ENCODE measurements at places on chromosomes 4 and X.

GRCh38 chr4:39036172-39036571 lies 4.0 kb upstream of the TMEM156 start:
- DNase-seq, result no peak

GRCh38 chrX:141375011-141375760 lies 132.9 kb upstream of the SPANXC start:
- DNase-seq, result no peak

GRCh38 chr4:124589786-124590185 lies 122.7 kb downstream of the ANKRD50 start:
- no peak for DNase-seq

DNA sequence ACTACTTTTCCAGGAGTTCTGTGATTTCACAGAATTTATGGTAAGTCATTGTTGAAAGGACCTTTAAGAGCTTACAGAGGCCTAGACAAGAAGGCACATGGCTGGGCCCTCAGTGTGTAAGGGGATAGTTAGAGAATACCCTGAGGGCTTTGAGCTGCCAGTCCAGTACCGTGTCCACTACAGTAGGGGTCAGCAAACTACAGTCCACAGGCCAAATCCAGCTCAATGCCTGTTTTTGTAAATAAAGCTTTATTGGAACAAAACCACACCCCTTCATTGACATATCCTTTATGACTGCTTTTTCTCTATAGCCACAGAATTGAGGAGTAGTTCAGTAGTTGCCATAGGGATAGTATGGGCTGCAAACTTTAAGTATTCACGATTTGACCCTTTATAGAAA lies 176.2 kb downstream of the MID1 start:
- no peak for DNase-seq

DNA sequence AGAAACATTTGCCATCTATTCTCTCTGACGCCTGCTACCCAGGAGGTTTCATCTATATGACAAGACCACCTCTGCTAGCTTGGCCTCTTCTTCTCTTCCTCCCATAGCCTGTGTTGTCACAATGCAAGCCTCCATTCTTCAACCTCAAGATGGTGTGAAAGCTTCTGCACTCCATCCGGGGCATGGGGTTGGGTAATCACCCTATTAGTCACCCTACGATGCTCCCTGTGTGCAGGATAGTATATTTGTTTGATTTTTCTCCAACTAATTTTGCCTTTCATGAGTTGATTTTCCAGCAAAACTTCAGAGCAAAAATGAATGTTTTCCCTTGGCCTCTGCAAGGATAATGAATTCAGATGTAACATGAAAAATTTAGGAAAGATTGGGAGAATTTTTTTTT lies 128.0 kb upstream of the STS start:
- no peak for DNase-seq

- no peak for DNase-seq
Observed at GRCh38 chrX:19370061-19370460, 26.3 kb downstream of the PDHA1 start.

DNA sequence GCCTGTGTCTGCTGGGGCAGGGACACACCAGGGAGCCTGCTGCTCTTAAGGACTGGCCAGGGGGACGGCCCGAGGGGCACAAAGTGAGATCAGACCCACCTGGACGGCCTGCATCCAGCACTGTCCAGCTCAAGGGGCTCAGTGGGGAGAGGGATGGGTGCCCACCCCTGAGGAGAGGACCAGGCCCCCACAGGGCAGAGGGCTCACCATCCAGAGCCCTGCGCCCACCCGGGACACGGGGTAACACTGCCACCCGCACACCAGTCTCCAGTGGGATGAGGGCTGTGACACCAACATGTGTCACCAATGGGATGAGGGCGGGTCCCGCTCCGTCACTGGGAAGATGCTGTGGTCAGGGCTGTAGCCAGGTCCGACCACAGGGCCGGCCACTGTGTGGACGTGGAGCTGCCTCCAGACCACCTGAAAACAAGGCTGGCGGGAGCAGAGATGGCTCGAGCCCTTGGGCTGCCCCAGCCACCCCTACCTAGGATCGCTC lies 13.2 kb downstream of the DGKQ start:
- DNase-seq, result no peak

GRCh38 chr4:55158957-55159356 lies 33.6 kb upstream of the KDR start:
- DNase-seq, result no peak

DNA sequence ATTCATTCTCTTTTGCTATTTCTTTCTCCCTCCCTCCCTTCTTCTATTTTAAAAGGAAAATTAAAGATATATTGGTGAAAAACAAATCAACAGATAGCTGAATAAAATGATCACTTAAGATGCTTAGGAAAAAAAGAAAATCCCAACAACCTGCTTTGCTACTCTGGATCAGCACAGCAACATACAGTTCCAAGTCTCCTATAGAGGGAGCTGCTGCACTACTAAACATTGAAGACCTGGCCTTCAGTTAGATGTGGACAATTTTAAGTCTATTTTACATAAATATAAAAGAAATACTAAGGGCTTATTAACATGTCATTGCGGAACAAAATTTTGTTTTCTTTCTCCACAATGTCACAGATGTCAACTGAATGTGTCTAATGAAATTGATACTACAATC lies 226.4 kb downstream of the MAGEB5 start:
- no peak for DNase-seq

DNA sequence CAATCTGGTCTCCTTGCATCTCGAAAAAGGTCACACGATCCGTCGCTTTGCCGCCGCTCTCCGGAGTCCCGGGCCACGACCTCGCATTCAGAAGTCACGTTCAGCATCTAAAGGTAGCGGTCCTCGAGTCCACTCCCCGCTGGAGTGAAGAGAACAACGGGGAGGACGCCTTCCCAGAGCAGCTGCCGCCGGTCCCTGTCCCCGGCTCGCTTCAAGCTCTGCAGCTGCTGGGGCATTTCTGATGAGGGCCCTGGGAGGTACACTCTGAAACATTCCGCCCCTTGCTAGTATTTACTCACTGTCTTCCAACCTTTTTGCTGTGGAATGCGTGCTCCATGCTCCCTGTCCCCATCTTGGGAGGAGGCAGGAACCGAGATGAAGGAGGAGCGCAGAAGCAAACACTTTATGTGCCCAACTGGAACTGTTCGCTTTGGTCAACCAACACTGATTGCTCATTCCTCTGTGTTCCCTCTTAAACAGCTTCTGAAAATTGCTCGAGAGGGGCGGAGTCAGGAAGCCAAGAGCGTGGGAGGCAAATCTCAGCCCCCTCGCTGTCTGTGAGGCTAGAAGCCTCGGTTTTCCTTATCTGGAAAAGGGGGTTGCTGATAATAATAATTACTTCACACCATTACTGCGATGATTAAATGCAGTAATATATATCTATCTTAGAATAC lies 6.4 kb upstream of the VAMP7 start:
- no peak for DNase-seq

GRCh38 chrX:15146515-15146914 lies 123.4 kb downstream of the ASB9 start:
- DNase-seq, result no peak

GRCh38 chr4:28287831-28288233 lies 1427.2 kb downstream of the STIM2 start:
- DNase-seq, result no peak

- peak; percentile 23 for DNase-seq
Observed at GRCh38 chrX:10781847-10782530, 161.6 kb upstream of the MID1 start.

- DNase-seq, result no peak
Observed at GRCh38 chr4:111228396-111228795, 605.5 kb upstream of the PITX2 start.

GRCh38 chr4:8016527-8016926 lies 76.9 kb upstream of the AFAP1 start:
- no peak for DNase-seq

GRCh38 chr4:131509521-131509920 lies 1639.6 kb upstream of the PCDH10 start:
- no peak for DNase-seq

DNA sequence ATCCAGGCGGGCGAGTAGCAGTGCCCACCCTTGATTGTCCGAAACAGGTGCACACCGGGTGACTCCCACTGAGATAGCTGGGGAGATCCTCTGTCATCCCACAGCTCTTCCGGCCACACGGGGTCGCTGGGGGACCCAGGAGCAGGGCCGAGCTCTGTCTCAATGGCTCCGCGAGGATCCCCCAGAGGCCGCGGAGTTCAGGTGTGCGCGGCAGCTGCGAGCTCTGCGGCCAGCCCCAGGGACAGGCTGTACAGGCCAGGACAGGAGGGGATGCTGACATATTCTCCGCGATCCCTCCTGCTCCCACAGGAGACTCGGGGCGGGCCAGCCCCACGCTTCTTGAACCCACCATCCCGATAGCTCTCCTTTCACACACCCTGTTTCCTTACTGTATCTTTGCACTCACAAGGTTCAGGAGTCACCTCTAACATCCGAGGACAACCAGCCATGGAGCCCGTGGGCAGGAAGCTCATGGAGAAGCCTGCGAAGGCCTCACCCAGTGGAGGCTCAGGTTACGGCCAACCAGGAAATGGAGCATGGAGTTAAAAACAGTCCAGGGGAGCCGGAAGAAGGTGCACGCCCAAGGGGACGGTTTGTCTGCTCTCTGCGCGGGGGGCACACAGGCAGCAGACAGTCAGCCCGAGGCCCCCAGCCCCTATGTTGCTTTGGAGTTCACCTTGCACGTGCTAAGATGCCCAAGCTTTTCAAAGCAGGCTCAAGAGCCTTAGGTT lies 77.9 kb upstream of the AMELX start:
- no peak for DNase-seq

GRCh38 chr4:56247646-56248045 lies 139.6 kb downstream of the AASDH start:
- no peak for DNase-seq

DNA sequence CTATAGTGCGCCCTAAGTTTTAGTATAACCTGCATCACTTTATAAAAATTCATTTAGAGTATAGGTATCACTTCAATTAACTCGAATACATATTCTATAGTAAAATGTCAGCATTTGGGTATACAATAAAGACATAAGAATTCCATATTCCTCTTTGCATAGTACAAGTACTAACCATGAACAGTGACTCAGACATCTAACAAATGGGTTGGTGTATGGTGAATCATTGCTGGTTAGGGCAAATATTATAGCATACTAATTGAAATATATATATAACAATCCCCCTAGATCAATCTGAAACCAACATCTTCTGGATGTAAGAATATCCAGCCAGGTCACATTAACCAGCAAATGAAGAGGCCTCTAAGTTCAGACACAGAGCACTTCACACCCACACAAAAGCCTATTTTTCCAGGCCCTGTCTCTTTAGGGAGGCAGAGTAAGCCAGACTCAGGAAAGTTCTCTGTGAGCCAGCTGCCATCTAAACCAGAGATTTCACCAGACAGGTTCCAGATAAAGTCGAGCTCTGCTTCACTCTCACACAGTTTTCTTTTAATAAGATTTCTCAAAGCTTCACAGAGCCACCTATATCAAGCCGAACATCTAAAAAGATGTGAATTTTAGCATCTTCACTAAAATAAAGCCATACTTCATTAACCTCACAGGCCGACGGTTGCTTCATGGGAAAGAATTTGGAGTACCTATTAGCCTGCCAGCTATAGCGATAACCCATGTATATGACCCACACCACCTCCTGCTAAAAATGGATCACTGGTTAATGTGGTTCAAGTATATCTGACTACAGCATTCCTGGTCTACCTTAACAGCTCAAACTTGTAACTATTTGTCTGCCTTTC lies 200.0 kb upstream of the FTHL17 start:
- no peak for DNase-seq

GRCh38 chr4:77473509-77473908 lies 132.1 kb upstream of the CXCL13 start:
- DNase-seq, result no peak

- DNase-seq, result no peak
Observed at GRCh38 chr4:152094970-152095700, 334.3 kb upstream of the GATB start.

DNA sequence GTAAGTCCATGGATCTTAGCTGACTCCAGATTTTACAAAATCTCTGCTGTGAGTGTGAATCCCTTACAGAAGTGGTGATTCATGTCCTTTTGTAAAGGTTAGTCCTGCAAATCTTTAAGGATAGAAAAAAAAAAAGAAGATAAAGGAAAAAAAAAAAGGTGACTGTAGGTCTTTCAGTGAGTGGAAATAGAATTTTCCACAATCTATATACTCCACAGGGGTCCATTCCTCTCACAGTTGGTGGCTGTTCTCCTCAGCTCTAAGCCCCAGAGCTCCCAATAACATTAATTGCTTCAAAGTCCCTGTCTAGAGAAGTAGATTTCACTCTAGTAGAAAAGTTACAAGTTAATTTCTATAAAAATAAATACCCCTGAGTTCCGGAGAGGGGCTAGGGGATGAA lies 189.1 kb downstream of the NDST4 start:
- DNase-seq, result no peak

- no peak for DNase-seq
Observed at GRCh38 chr4:40309250-40309774, 25.8 kb upstream of the CHRNA9 start.

GRCh38 chrX:54808109-54808604 lies 612 bp downstream of the MAGED2 start:
- DNase-seq, result peak; percentile 66

DNA sequence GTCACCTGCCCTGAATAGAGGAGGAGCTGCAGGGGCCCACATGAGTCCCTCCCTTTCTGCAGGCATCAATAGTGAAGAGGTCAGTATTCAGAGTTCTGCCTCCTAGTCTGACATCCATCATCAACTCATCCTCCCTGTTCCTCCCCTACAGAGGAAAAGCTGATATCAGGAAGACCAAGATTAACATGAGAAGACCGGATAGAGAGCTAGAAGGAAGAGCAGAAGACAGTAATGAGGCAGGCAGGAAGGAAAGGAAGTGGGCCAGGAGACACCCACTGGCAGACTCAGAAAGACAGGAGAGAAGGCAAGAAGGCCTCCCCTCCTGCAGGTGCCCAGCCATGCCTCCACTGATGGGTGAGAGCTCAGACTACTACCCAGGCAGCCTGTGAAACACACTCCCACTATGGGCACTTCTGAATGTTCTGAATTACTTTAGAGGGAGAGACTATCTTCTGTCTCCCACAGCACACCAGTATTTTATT lies 74.6 kb downstream of the CC2D2A start:
- no peak for DNase-seq

GRCh38 chrX:46184749-46185148 lies 360.5 kb downstream of the ZNF674 start:
- DNase-seq, result no peak

GRCh38 chr4:99091216-99091575 lies 2.6 kb upstream of the ADH5 start:
- no peak for DNase-seq

GRCh38 chr4:5084911-5085475 lies 33.7 kb downstream of the STK32B start:
- no peak for DNase-seq

- no peak for DNase-seq
Observed at GRCh38 chrX:2284601-2285000, 216.2 kb downstream of the DHRSX start.

- no peak for DNase-seq
Observed at GRCh38 chr4:77079281-77079680, 3.5 kb upstream of the CCNI start.

- no peak for DNase-seq
Observed at GRCh38 chrX:24133312-24133711, 16.2 kb upstream of the ZFX start.

All from NCI-H1436 (cell line).